NCI-H187 (cell line): ENCODE measurements at places on chromosomes 12 and 14.

DNA sequence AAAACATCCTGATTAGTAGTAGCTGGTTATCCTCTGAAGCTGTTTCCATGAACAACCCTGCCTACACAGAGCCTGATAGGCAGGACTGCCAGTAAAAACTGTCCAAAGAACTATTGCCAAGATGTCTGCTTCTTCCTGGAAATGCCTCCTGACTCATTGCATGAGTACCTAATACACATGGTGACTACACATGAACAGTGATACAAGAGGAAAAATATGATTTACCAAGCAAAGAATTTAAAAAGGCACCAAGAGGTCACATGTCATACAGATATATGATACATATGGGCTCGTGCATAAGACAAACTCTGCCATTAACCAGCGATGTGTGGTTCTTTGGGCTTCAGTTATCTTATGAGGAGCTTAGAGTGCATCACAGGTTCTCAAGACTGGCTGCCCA, 552.3 kb downstream of the SLC16A7 start:
- no peak for DNase-seq

- DNase-seq: no peak
These were observed 125.1 kb downstream of the ST8SIA1 start for GRCh38 chr12:22209422-22209821.

GRCh38 chr12:97260786-97261185, 201.8 kb upstream of the RMST start:
- DNase-seq: no peak

GRCh38 chr12:98592825-98593322, 612 bp upstream of the SLC25A3 start:
- DNase-seq: no peak

DNA sequence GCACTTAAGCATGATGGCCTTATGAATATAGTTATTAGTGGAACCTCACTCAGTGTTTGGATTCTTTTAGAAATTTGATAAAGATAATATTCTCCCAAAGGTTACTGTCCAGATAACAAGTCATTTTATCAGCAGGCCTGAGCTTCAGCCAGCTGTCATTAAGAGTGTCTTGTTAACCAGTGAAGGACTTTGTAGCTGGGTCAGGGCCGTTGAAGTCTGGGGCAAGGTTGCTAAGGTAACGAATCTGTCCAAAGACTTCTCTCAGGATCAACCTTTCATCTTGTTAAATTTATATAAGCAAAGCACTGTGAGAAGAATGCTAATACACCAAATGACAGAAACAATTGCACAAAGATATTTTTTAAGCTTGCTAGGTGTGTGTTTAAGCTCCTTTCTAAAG, 271.3 kb upstream of the TMPO start:
- DNase-seq: no peak

GRCh38 chr12:13496111-13496510, 299.6 kb downstream of the EMP1 start:
- no peak for DNase-seq

DNA sequence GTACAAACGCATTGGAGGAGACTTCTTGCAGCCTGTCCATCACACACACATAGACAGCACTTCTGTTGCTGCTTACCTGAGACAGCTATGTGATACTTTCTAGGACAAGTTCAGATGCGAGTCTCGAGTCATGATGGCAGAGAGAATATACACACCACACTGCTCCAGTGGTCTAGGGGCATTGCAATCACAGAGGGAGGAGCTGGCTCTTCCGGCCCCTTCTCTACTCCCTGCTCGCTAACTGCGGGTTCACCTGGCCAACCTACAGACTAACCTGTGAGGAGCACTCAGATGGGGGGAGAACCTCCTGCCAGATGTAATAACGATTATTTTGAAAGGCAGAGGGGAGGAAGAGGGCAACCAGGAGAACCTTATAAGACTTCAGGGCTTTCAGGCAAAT, 30.7 kb downstream of the EMP1 start:
- DNase-seq: no peak

DNA sequence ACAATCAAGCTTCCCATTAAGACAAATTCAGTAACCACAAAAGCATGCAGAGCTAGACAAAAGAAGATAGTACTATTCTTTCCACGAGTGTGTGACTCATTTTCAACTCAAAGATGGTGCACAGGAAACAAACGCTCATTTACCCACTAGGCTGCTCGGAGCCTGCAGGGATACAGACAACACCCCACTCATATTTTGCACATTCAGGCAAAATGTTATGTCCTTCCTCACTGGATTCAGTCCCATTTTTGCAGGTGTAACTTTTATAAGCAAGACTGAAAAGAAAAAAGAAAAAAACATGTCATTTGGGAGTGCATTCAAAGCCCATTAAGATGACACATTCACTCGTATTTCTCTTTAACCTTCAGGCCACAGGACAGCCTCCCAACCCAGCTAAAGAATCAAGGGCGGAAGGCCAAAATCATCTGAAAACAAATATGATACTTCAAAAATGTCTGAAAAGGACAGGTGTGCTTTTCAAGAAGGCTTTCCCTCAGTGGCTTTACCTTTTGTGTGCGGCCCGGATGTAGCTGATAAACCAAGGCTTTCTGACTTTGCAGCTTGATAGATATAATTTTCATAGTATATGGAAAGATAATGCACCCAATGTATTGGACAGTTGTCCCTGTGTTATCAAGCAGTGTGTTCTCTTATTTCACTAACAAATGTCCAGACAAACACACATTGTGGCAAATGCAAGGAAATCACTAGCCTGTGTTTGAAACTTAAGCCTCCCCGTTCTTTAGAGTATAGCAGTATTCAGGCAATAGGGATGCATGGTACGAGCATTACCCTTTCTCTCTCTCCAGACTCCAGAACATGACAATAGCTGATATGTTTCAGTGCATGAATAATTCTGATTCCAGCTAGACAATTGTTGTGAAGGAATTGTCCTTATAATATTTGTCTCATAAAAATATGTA, 147.8 kb upstream of the KRR1 start:
- no peak for DNase-seq

DNA sequence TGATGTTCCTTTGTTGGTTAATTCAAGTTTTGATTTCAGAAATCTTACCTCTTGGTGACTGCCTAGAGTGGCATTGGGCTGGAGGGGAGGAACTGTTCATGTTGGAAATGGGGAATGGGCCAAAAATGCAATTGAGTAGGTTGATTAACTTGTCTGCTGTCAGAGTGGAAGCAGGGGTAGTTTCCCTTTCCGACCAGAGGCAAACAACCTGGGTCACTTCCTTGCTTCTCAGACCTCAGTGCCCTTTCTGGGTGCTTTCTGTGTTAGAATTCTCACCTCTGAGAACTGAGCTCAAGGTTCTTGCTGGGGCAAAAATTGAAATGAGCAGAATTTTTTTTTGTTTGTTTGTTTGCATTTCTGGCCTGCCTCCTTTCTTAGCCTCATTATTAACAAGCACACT, 2.3 kb upstream of the M6PR start:
- no peak for DNase-seq

DNA sequence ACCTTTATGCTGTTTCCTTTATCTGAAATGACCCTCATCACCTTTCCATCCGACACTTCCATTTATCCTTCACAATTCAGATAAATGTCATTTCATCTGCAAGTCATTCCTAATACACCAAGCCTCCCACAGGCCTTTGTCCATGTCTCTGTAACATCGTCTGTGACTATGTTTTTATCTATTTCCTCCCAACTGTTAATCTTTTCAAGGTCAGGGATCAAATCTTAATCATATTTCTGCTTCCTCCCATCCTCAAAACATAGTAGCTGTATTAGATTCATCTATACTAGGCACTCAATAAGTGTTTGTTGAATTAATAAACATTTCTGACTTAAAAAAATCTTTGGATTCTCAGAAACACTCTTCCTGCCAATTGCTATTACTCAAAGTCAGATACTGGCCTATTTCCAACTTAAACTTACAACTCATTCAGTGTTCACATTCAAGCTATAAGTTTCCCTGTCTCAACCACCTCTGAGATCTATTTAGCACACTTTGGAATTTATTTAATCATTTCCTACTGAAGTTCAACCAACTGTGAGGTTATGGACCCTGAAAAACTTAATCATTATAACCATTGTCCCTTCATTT, 100.2 kb upstream of the ALX1 start:
- DNase-seq: no peak

- no peak for DNase-seq
These were observed 24.7 kb upstream of the GLIPR1 start for GRCh38 chr12:75455839-75456238.

DNA sequence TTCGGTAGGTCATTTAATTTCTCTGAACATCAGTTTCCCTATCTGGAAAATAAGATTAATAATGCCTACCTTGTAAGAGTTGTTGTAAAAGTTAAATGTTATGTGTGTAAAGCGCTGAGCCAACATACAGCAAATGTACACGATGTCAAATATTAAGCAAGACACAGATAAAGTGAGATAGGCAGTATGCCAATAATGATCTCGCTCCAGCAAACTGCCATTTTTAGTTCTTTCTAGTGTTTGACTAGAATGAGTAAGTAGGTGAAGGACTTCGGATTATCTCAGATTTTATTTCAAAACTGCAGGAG, 840 bp downstream of the DHRS7 start:
- no peak for DNase-seq

- peak; percentile 39 for DNase-seq
These were observed 2.7 kb upstream of the CDKN1B start for GRCh38 chr12:12714276-12715021.

GRCh38 chr12:45290216-45290605, 74.3 kb downstream of the ANO6 start:
- no peak for DNase-seq

- DNase-seq: no peak
These were observed 3.7 kb downstream of the SELPLG start for GRCh38 chr12:108629824-108630476.
